ENCODE measurements at places on chromosomes 4 and X.

DNA sequence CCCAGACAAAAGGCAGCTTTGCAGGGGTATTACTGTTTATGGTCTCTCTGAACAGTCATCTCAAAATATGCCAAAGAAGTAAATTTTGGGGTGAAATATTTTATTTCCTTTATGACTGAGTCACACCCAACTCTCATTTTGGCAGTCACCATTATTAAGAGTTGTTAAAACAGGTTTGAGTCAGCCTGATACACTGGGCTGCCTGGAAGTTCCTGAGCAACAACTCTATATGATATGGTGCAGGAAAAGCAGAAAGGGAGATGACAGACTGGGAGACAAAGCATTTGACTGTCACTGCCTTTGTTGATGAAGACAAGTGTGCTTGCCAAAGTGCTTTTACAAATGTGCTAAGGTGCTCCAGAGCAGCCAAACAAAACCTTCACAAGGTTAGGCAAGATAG is 1263.5 kb downstream of the PCDH7 start:
- DNase-seq = no peak

GRCh38 chr4:56245547-56246232 is 141.6 kb downstream of the AASDH start:
- no peak for DNase-seq

DNA sequence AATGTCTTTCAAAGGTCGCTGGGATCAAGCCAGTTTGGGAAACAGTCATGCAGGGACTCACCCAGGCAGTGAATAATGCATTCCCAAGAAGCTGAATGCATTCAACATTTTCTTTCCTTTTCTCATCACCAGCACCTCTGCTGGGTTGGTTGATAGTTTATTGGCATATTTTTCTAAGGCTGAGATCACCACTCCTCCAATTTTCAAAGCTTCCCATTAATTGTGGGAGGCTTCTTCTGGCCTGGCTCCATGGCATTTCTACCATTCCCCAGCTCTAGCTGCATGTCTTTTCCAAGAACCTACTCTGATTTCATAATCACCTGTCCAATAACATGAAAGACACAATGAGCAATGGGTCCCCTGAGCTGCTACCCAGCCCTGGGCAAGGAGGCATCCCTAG is 35.8 kb downstream of the CHRDL1 start:
- no peak for DNase-seq

- no peak for DNase-seq
Measured at GRCh38 chr4:138696058-138696457, 319.5 kb upstream of the NOCT start.

DNA sequence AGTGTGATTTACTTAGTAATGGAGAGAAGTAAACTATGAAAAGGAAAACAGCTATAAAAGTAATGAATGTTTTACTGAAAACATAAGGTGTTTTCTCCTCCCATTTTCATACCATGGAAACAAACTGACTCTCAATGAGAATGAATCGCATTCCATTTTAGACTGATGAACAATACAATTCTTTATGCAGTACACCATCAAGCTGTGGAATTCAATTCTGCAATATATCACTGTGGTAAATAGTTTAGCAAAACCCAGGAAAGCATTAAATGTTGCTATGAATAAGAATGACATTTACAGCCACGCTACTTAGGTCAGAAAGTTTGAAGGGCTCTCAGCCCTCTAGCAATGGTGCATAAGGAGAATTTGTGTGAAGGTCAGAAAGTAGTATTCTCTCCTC is 7.4 kb downstream of the DCAF8L2 start:
- no peak for DNase-seq

DNA sequence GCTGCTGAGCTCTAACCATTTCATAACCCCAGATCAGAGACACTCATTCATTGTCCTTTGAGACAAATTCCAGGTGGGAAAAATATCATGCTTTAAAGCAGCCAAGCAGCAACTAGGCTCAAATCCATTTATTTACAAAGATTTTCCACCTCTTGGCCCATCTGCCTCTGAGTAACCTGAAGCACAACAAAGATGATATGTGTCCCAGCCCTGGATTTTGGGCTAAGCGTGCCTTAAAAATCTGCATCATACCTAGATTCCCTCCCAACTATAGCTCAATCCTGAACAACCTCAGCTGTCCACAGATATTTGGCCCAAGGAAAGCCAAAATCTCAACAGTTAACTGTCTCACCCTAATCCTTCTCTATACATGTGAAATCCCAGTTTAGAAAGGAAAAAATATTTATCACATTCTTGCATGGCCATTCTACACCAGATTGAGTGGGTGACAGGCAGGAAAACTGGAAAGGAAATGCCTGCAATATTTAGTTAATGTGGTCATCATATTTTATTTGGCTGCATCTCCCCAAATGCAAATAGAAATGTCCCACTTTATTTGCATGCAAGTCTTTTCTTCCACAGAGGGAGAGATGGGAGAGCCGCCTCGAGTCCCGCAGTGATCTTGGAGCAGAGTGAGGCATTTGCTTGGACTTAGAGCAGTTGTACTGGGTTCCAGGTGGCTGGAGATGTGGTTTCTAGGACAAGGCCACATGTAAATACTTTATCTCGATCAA is 146.4 kb upstream of the EOLA2 start:
- no peak for DNase-seq

- no peak for DNase-seq
Measured at GRCh38 chrX:140817943-140818342, 108.4 kb downstream of the LINC00632 start.

DNA sequence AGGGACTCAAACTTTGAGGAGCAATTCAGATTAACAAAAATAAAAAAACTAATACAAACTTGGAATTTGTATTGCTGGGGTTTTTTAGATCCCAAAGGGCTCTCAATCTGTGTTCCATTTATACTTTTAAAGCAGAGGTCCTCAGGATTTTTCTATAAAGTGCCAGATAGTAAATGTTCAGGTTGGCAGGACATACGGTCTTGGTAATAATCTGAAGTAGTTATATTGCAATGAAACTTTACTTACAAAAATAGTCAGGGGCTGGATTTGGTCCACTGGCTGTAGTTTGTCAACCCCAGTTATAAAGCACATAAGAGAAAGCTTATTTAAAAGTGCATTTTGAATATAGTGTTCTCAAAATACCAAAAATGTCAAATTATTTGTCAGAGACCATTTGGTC is 164.1 kb upstream of the CTSO start:
- no peak for DNase-seq

GRCh38 chrX:1468250-1468772 is 15.6 kb upstream of the ASMTL start:
- DNase-seq = peak; percentile 71

DNA sequence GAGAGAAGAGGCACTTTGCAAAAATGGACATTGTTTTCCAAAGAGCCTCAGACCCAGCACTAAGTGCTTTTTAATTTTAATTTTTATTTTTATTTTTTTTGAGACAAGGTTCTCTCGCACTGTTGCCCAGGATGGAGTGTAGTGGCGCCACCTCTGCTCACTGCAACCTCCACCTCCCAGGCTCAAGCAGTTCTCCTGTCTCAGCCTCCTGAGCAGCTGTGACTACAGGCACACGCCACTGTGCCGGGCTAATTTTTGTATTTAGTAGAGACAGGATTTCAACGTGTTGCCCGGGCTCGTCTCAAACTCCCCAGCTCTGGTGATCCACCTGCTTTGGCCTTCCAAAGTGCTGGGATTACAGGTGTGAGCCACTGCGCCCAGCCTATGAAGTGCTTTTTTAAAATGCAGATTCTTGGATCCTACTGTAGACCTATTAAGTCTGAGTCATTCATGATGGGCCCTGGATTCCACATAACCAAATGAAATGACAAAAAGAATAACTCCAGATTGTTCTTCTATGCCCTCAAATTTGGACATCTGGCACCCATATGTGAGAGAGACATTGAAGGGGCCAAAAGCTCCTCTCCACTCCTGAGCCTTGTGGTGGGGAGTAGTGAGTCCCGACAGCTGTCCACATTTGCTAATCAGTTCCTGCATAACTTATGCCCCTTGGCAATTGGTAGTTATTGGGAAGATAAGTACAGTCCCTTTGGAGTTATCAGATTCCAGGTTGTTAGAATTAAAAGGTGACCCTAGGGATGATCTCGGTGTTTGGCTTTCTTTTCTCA is 3.6 kb downstream of the NOCT start:
- DNase-seq = no peak

DNA sequence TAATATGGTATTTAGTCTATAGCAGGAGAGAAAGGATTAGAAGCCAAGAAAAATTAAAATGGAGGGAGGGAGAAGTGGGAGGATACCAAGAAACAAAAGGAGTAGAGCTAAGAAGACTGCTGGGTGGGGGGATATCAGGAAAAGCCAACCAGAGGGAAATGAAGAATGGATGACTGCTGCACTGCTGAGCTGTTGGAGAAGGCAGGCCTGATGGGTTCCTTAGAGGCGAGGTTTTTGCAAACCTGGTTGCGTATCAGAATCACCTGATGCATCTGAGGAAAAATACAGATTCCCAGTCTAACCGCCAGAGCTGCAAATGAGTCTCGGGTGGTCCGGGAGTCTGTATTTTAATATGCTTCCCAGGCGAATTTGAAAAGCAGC is 1.5 kb downstream of the PGRMC1 start:
- DNase-seq = no peak

DNA sequence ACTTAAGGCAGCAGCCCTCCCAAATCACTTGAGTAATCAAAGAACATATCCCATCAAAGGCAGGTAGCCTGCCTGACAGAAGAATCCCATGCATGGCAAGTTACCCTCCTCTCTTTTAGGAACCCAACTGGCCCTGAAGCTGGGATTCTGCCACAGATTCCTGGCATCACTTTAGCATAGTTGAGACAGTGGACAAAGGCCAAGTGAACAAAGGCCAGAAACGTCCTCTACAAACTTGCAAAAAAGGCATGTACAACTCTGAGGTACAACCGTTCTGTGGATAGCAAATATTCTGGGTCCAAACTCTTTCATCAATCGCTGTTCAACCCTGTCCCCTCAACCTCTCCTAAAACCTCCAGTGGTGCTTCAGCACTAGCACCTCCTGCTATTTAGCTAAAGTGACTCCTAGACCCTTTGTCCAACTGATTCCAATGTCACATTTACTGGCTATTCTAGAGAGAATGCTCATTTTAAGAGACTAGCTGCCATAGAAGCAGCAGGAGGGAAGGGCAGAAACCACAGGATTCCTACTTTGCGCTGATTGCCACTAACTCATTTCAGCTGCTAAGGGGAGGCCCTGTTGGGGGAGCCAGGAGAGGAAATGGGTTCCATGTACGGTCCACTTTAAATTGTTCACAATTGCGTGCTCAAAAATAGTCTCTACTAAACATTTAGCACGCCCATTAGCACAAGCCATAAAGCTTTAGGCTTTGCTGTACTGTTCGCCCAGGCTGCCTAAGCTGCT is 105.9 kb downstream of the SHROOM4 start:
- DNase-seq = no peak

DNA sequence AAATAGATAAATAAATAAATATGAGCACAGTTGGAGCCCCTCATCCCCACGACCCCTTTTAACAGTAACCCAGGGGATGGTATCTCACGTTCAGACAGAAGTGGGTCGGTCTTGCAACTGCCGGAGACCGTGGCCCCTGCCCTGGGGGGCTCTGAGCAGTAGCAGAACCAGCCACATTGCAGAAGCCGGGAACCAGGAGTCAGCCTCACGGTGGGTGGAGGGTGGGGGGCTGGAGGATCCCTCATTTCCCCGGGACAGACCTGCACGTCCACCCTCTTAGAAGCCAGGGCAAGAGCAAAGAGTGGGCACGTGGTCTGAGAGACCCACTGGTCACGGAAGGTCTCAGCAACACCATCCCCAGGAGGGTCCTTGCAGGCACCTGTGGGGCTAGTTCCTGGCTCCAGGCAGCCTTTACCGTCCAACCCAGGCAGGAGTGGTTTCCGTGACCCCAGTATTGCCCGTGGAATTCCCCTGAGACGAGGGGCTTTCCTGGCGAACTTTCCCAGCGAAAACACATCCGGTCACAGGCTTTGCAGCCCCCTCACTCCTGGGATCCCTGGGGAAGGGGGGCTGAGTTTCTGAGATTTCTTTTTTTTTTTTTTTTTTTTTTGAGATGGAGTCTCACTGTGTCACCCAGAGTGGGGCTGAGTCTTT is 8.8 kb upstream of the IL3RA start:
- DNase-seq = no peak

GRCh38 chr4:98601708-98602107 is 56.7 kb downstream of the TSPAN5 start:
- no peak for DNase-seq

GRCh38 chr4:169410839-169411770 is 140.3 kb upstream of the SH3RF1 start:
- DNase-seq = no peak

GRCh38 chrX:72062916-72063315 is 68.8 kb downstream of the RTL5 start:
- DNase-seq = no peak

DNA sequence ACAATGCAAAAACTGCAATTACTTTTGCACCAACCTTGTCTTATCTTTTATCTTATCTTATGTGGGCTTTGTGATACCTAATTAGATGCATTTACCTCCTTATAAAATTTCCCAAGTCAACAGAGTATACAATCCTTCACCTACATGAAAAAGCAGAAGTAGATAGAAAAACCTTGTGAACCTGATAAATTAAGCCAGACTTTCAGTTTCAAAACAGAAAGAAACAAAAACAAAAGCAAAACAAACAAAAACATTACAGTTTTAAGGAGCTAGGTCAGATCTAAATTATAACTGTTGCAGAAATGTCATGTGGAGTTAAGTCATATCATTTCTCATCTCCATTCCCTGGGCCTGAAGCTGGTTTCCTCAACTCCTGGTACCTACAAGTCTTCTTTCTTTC is 24.9 kb upstream of the CXXC4 start:
- no peak for DNase-seq

DNA sequence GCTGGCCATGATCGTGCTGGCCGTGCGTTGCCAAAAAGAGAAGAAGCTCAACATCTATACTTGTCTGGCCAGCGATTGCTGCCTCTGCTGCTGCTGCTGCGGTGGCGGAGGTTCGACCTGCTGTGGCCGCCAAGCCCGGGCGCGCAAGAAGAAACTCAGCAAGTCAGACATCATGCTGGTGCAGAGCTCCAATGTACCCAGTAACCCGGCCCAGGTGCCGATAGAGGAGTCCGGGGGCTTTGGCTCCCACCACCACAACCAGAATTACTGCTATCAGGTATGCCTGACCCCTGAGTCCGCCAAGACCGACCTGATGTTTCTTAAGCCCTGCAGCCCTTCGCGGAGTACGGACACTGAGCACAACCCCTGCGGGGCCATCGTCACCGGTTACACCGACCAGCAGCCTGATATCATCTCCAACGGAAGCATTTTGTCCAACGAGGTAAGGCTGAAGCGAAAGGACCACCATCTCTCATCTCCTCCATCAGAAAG is 3.3 kb downstream of the PCDH10 start:
- no peak for DNase-seq

DNA sequence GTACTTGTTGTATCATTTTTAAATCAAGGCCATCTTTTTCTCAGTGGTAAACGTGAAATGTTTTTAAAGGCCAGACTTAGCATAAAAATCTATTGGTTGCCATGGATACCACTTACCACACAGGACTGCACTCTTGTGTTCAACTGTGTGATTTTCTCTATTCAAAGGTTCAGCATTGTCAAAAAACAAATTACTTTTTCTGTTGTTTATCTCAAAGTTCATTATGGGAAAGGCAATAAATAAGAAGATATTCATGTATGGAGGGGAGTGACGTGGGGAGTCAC is 231.0 kb upstream of the GATB start:
- no peak for DNase-seq

- no peak for DNase-seq
Measured at GRCh38 chr4:99207911-99208718, 10.9 kb downstream of the ADH6 start.

GRCh38 chrX:21529771-21530170 is 128.4 kb downstream of the KLHL34 start:
- DNase-seq = no peak

Data from activated gamma-delta T cell treated with anti-CD3 and anti-CD28 coated beads, Interleukin-2, amount 50 U/mL, for 16 hours (primary cell).